ENCODE measurements at places on chromosomes 12 and 14.

- DNase-seq: no peak
Measured at GRCh38 chr12:53611304-53611703, 14.9 kb downstream of the ATF7 start.

- peak; percentile 48 for DNase-seq
Measured at GRCh38 chr12:121499929-121500793, 80.7 kb downstream of the KDM2B start.

- no peak for DNase-seq
Measured at GRCh38 chr12:123760267-123760938, 1.7 kb upstream of the DNAH10 start.

- DNase-seq: no peak
Measured at GRCh38 chr14:91482263-91483013, 27.7 kb downstream of the PPP4R3A start.

DNA sequence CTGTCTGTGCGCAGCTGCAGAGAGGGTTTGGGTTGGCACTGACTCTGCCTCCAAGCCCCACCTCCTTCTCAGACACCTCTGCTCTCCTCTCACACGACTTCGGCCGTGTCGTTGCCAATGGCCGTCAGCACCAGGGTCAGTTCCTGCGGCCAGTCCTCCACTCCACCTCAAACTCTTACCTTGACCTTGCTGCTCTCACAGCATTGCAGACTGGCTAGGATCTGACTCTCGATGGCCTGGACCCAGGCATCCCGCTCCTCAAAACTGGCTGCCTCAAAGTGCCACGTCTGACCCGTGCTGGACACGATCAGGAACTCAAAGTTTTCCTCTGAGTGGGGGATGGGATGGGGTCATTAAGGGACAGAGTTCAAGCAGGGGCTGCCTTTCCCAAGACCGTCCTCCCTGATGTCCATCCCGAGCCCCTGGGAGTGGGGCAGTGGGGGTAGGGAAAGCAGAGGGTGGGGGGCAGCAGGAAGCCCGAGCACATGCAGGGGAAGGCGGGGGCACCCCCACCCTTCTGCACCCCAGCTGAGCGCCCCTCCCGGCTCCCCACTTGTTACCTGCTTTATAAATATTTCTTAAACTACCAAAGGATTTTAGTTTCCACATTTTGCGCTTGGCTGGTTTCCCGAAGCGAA lies 10.7 kb downstream of the AGAP2 start:
- no peak for DNase-seq

GRCh38 chr14:71238835-71239234 lies 331.6 kb downstream of the PCNX1 start:
- DNase-seq: no peak

DNA sequence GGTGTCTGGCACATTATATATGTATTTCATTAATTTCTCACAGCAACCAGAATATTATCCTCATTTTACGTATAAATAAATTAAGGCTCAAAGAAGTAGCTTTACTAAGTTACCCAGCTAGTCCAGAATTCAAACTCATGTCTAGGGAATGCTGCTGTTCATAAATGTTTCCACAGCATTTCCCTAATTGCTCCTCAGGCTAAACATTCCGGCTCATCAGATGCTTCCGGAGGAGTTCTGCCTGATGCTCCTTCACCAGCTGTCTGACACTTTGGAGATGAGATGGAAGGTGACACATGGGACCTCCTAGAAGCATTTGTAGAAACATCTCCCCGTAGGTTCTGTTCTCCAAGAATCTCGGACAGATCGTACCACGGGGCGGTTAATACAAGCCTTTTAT lies 12.1 kb downstream of the KRT85 start:
- DNase-seq: no peak

DNA sequence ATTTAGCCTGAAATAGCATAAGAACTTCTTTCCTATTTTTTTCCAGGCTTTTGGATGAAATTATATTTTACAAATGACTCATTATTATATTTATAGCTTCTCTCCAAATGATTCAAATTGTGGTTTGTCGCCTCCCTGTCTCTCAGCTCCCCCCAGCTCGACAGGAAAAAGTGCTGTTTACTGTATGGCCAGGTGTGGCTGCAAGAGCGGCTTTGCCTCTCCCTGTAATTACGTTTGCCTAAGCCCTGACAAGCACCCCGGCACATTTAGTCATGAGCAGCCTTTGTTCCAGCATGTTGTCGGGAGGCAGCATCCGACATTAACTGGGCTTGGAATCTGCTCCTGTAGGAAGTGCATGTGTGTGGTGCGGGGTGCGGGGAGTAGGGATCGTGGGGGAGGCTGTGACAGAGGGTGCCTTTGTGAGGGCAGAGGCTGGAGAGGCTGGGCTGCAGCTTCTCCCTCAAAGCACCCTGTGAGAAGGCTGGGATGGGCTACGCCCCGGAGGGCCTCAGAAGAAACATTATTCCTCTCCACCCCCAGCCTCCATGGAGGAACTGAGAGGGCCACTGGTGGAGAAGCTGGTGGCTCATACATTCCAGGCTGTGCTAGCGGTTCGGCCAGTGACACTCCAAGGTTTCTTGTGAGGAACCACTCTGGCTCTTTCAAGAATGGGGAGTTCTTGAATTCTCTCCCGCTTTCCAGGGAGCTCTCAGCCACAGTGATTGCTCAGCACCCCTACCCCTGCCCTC lies 42.1 kb upstream of the CTDSP2 start:
- no peak for DNase-seq

DNA sequence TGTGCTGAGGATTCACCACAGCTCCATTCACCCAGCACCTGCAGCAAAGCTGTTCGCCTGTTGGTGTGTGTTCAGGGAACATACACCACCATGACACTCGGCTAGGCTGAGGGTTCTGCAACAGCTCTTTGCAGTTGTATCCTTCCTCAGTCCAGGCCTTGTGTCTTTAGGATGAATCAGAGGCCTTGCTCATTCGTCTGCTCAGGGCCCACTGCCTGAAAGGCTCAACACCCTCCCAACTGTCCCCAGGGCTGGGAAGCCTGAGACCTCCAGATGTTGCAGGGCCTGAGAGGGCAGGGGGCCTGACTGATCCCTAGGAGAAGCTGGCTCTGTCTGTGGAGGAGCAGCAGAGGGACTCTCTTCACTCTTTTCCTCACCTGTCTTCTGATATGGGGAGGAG lies 11.2 kb downstream of the ZDHHC22 start:
- no peak for DNase-seq

- no peak for DNase-seq
Measured at GRCh38 chr12:114168061-114168460, 201.9 kb upstream of the RBM19 start.

- no peak for DNase-seq
Measured at GRCh38 chr12:70468741-70469140, 102.7 kb downstream of the KCNMB4 start.

GRCh38 chr14:61644834-61645233 lies 50.5 kb upstream of the HIF1A start:
- no peak for DNase-seq

GRCh38 chr12:47024463-47024862 lies 55.0 kb upstream of the PCED1B start:
- no peak for DNase-seq
